ENCODE measurements at places on chromosomes 1 and 21.

GRCh38 chr1:184416481-184416880, 29.7 kb downstream of the C1orf21 start:
- no peak for DNase-seq

GRCh38 chr21:39568361-39568760, 44.4 kb upstream of the B3GALT5 start:
- DNase-seq = no peak

- DNase-seq = no peak
Measured at GRCh38 chr21:46606427-46606813, 1.5 kb upstream of the S100B start.

GRCh38 chr21:44428281-44428960, 26.9 kb upstream of the LRRC3 start:
- peak; percentile 29 for DNase-seq

GRCh38 chr1:244214009-244214967, 163.2 kb downstream of the ZBTB18 start:
- DNase-seq = no peak

DNA sequence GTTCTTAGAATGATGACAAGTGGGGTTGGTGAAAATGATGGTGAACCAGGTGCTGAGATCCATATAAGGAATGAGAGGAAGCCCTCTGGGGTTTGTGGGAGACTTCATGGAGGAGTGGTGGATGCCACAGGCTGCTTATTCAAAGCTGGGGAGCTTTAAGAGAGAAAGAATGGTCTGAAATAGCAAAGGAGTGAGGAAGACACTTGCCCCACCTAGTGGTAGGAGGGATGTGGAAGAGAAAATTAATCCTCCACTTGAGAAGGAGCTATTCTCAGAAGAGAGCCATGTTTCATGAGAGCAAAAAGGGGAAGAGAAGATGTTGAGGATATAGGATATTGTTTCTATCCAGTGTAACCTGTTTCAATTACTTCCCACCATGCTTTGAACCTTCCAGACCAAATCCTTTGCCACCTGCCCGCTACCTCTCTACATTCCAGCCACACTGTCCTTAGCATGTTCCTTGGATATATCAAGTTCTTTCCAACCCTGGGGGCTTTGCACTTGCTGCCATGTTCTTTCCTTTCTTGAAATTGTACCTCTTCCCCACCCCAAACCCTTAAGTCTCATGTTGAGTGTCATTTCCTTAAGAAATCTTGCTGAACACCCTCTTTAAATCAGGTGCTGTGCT, 19.6 kb upstream of the ZNF648 start:
- no peak for DNase-seq

DNA sequence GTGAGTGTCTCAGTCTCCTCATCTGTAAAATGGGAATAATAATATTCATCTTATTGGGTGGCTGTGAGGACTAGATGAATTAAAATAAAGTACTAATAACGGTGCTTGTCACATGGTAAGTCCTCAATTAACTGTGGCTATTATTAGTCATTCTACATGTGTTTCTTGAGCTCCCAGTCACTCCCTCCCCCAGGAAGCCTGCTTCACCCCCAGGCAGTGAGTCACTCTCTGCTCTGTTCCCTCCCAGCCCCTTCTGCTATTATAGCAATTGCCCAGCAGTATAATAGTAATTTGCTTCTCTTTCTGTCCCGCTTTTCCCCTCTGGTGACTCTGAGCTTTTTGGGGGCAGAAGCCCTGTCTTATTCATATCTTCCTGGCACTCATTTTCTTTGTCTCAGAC, 102.0 kb downstream of the BEND5 start:
- no peak for DNase-seq

DNA sequence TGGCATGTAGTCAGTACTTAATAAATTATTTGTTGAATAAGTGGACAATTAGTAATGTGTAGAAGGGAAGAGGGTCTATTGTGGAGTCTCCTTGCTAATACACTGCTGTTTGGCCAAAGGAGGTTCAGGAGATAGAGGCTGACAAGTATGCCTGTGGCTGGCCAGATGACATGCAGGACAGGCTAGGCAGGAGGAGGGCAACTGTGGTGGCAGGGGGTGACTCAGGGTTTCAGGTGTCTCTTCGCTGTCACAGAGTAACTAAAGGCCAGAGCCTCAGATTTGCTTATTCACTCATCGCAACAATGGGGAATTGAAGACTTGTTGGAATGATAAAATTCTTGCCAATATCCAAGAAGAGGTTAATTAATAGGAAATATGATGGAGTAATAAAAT, 33.1 kb downstream of the THRAP3 start:
- DNase-seq = peak; percentile 20

DNA sequence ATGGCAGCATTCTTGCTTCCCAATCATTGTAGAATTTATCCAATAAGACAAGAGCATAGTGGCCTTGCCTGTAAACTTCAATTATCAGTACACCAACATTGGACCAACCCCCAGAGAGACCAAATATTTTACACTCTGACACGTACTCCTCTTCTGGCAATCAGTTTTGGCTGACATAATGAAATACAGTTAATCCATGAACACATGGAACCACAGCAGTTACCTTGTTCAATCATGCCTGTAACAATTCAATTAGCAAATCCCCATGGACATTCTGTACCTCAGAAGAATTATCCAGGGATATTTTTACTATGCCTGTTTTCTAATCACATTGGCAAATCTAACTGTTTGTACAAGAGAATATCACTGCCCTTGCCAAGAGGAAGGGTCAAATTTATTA, 2162.0 kb downstream of the MRPL39 start:
- DNase-seq = no peak

- DNase-seq = no peak
Measured at GRCh38 chr21:29524055-29524454, 225.3 kb downstream of the BACH1 start.

GRCh38 chr1:83950106-83950661, 48.7 kb downstream of the TTLL7 start:
- no peak for DNase-seq

GRCh38 chr1:172137703-172138454, 282.6 kb upstream of the C1orf105 start:
- DNase-seq = no peak

- DNase-seq = no peak
Measured at GRCh38 chr1:6474815-6475282, 8.9 kb upstream of the TNFRSF25 start.

- no peak for DNase-seq
Measured at GRCh38 chr1:156203331-156203730, 9.4 kb downstream of the SLC25A44 start.

DNA sequence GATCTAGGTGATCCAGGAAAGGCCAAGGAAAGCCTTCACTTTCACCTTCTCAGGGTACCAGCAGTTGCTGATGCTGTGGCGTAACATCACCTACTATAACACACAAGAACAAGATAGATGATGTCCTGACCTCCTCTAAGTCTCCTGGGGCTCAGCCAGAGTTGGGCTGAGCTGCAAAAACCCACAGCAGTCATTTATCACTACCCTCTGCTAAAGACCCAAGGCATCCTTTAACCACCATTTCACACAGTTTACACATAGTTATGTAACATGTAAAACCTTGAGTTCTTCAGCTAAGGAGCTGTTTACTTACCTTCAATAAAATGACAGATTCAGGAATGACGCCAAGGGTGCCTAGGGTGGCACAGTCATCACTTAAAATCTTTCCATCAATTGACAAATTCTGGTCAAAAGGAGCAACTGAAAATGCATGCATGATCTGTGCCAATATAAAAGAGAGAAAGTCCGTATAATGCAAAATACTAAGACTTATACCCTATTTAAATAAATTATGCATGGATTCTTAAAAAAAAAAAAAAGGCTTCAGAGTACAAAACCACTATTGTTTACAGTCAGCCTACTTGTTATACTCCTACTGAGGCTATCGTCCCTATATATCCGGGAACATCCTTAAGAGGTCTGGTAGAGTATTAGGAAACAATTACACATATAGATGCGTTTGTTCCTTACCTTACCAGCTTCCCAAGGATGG, 20.7 kb upstream of the RAP1GAP start:
- DNase-seq = no peak

- no peak for DNase-seq
Measured at GRCh38 chr21:34801519-34802132, 132.8 kb downstream of the CLIC6 start.
